ENCODE measurements at places on chromosomes 16 and 17.

- no peak for DNase-seq
Measured at GRCh38 chr16:78523212-78523985, 423.9 kb downstream of the WWOX start.

- no peak for DNase-seq
Measured at GRCh38 chr16:81532491-81533174, 88.0 kb downstream of the CMIP start.

DNA sequence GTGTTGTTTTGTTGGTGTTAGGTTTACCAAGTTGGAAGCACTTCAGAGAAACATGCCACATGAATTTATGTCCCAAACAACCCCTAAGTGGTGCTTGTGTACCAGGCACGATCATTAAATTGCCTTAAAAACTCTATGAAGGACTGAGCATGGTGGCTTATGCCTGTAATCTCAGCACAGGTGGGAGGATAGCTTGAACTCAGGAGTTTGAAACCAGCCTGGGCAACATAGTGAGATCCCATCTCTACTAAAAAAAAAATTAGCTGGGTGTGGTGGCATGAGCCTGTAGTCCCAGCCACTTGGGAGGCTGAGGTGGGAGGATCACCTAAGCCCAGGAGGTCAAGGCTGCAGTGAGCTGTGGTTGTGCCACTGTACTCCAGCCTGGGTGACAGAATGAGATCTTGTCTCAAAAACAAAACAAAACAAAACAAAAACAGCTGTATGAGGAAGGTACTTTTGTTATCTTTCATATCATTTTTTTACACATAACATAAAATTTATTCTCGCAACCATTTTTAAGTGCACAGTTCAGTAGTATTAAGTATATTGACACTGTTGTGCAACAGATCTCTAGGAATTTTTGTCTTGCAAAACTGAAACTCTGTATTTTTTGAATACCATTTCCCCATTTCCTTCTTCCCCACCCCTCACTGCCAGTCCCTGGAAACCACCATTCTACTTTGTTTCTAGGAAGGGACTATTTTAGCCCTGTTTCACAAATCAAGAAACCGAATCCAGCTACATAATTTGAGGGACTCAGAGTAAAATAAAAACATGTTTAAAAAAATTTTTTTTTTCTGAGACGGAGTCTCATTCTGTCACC, 14.3 kb upstream of the RBBP6 start:
- no peak for DNase-seq

GRCh38 chr16:987906-988305, 6.3 kb downstream of the SOX8 start:
- DNase-seq: no peak

GRCh38 chr16:18804540-18804939, 3.2 kb upstream of the ARL6IP1 start:
- peak; percentile 19 for DNase-seq

DNA sequence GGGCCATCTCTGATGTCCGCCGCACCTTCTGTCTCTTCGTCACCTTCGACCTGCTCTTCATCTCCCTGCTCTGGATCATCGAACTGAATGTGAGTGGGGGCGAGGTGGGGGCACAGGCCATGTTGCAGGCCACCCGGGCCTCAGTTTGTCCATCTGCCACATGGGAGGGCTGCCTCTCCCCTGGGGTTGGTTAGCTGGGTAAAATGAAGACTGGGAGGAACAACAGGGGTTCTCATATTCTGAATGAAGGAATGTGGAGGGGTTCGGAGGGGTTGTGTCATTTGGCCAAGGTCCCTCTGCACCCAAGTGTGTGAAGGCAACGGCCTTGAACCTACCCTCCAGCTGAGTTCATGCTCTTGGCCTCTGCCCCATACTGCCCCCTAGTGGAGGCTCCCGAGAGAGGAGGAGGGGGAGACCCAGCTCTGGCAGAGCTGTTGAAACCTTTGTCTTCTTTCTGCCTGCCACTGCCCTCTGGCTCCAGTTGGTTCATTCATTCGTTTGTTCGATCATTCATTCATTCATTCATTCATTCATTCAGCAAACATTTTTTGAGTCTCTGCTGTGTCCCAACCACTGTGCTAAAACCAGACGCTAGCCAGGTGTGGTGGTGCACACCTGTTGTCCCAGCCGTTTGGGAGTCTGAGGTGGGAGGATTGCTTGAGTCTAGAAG, 11.4 kb upstream of the TCAP start:
- peak; percentile 38 for DNase-seq

DNA sequence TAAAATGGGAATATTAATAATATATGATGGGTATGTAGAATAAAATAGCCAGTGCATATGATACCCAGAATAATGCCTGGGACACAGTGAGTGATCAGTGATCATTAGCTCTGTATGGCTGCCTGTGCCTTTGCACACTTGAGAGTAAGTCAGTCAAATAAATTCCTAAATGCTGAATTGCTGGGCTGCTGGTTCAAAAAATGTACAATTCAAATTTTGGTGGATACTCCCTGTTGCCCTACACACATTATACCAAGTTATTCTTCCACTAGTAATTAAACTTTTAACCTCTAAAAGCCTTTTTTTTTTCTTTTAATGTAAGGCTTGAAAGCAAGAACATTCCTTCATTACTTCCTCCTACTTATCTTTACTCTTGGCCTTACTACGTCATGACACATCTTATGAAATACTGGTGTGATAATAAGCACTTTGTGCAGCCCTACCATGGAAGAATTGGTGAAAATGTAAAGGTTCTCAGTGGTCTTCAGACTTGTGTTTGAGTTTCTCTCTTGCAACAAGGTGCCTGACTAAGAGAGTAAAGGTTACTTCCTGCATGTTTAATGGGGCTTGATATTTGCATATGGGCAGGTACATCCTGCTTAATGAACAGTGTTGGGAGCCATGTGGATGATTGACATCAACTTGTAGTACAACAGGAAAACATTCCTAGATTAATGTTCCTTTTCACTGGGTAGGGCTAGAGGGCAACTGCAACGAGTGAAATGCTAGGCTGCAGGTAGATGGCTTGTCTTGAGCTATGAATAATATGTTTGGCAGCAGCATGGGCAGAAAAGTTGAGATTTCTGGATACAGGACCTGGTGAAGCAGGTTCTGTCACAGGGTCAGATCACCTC, 84.3 kb downstream of the PRKCA start:
- no peak for DNase-seq

- DNase-seq: no peak
Measured at GRCh38 chr16:77960766-77961165, 61.6 kb upstream of the CLEC3A start.

- DNase-seq: no peak
Measured at GRCh38 chr16:52729731-52730130, 182.8 kb upstream of the TOX3 start.

GRCh38 chr17:16443511-16444257, 28.3 kb downstream of the TRPV2 start:
- no peak for DNase-seq

- DNase-seq: no peak
Measured at GRCh38 chr16:82855471-82855870, 228.7 kb downstream of the CDH13 start.

DNA sequence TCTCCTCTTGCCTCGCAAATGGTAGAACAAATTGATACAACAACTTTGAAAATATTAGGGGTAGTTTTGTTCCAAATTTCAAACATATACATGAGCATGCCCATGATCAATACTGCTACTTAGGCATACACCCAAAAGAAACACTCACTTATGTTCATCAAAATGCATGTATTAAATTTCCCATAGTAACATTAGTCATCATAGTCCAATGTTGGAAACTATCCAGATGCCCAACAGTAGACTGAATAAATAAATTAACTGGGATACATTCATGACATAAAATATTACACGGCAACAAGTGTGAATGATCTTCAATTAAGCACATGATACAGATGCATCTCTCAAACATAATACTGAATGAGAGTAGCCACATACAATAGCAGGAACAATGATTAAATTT, 391.6 kb downstream of the CDH11 start:
- DNase-seq: no peak

- peak; percentile 55 for DNase-seq
Measured at GRCh38 chr16:15973421-15973820, 24.0 kb downstream of the ABCC1 start.

DNA sequence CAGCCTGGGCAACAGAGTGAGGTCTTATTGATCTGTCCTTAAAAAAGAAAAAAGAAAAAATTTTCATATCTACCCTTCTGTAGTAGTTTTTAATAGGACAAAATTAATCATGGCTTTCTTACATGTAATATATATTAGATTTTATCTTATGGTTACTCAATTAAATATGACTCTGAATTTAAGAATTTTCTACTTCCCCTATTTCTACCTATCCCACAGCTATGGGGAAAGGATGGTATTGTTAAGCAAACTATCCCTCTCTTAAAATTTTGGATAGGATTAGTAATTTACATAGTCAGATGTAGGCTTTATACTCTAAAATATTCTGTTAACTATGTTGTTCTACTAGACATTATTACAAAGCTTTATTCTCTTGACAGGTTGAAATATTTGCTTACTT, 62.5 kb downstream of the NQO1 start:
- DNase-seq: no peak

DNA sequence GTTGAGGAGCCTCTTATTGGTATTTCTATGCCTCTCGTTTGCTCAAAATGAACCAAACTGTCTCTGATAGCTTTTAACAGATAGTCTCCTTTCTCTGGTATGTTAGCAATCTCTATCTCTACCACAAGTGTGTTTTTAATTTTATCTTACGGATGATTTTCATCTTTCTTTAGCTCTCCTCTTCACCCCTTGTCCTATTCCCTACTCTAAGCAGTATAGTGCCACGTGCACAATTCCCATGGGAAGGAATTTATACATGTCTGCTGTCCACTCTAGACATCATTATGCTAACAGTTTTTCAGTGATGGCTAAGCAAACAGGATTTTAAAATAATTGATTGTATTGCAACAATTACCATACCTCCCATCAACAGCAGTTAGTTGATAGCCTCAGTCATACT, 177.3 kb downstream of the CYB561 start:
- DNase-seq: no peak

GRCh38 chr17:8821446-8822105, 22.4 kb upstream of the MFSD6L start:
- no peak for DNase-seq

DNA sequence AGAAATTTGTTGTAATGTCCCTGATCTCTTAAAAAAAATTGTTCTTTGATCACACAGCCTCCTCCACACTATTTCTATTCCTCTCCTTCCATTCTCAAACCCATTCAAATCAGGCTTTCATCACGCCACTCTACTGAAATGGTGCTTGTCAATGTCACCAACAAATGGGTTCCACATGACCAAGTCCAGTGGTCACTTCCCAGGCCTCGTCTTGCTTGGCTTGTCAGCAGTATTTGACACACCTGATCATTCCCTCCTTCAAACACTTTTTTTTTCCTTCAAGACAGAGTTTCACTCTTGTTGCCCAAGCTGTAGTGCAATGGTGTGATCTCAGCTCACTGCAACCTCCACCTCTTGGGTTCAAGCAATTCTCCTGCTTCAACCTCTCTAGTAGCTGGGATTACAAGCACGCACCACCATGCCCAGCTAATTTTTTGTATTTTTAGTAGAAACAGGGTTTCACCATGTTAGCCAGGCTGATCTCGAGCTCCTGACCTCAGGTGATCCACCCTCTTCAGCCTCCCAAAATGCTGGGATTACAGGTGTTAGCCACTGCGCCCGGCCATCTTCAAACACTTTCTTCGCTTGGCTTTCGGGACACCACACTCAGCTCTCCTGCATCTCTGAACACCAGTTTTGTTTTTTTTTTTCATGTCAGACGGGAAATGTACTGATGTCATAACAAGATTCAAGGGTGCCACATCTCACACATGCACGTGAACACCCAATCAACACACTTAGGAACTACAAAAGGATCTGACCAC, 18.3 kb downstream of the NQO1 start:
- DNase-seq: no peak

- DNase-seq: no peak
Measured at GRCh38 chr17:44355642-44356099, 8.0 kb downstream of the FAM171A2 start.

DNA sequence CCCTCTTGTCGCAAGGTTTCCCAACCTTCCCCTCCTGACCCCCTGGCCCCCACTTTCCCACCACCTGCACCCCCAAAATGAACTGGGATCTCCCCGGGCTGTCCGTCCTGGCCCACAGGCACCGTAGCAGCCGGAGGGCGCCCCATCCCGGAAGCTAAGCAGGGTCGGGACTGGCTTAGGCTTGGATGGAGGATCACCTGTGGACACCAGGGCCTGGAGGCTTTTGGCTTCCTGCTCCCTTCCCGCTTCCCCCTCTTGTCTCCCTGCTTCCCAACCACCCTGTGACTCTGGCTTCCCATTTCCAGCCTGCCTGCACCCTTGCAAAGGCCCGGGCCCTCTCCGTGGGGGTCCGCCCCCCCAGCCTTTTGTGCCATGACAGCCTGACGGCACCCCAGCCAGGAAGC, 2291.3 kb downstream of the TP53TG3F start:
- DNase-seq: no peak

- peak; percentile 65 for DNase-seq
Measured at GRCh38 chr16:9134739-9135138, 43.3 kb downstream of the HAPSTR1 start.

GRCh38 chr16:29698484-29699323, 19.7 kb downstream of the QPRT start:
- DNase-seq: no peak

- no peak for DNase-seq
Measured at GRCh38 chr17:51954232-51954765, 204.2 kb downstream of the CA10 start.

- no peak for DNase-seq
Measured at GRCh38 chr17:9203771-9204425, 182.6 kb downstream of the NTN1 start.

DNA sequence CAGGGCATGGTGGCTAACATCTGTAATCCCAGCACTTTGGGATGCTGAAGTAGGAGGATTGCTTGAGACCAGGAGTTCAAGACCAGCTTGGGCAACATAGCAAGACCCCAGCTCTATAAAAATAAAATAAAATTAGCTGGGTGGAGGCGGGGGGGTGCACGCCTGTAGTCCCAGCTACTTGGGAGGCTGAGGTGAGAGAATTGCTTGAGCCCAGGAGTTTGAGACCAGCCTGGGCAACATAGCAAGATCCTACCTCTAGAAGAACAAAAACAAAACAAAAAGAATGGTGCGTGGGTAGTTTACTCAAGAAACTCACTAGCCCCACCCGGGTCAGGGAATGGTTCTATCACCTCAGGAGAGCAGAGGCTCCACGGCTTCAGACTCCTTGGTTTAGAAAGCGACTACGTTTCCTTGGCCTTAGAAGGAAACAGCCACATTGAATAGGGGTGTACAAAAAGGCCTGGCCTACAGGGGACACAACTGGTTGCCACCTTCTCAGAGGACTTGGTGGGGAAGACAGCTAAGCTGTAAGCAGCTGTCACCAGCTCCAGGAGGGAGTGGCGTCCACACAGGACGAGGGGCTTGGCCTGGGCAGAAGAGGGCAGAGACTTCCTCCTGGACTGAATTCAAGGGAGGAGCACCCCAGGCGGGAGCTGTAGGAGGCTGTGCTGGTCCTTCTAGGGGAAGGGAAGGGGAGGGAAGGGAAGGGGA, 716 bp downstream of the TK1 start:
- peak; percentile 71 for DNase-seq

All from A172 (cell line).